ENCODE measurements at places on chromosomes 16 and 17.
A peak's percentile ranks its signal among the peaks of the same experiment; 100 is the strongest.

DNA sequence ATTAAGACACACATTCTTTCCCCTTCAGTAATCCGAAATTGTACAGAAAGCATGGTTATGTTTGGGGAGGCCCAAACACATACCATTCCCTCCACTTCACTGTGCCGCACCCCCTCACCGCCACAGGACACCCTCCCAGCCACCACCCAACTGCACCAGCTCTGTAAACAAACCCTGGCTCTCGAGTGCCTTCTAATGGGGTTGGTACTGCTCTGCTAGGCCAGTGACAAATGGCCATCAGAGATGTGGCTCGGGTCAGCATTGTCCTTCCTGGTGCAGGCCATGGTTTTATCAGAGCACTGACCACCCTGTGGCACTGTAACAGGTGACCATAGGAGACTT is 24.0 kb upstream of the SREBF1 start:
- no peak for DNase-seq

GRCh38 chr17:78241277-78242023 is 10.0 kb downstream of the TMEM235 start:
- DNase-seq, result no peak

- no peak for DNase-seq
Measured at GRCh38 chr16:27892879-27893278, 170.6 kb downstream of the GSG1L start.

DNA sequence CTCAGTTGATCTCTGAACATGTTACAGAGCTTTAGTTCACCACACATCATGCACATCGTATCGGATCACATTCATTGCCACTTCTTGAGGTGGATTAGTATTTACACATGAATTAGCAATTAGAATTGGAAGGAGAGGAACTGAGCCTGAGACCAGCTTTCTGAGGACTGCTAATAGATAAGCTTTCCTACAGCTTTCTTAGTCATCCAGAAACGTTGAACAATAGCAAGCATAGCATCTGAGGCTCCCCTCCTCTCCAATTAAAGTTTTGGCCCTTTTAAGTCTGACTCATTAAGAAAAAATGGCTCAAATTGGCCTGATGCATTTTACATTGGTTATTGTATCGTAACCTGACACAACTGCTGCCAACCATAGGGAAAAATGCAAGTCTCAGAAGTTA is 1130.4 kb downstream of the CDH8 start:
- no peak for DNase-seq

GRCh38 chr17:7916808-7917207 is 719 bp upstream of the RNF227 start:
- no peak for DNase-seq

- DNase-seq, result no peak
Measured at GRCh38 chr17:82810644-82811430, 29.0 kb downstream of the ZNF750 start.

GRCh38 chr16:51797669-51798259 is 646.7 kb upstream of the SALL1 start:
- no peak for DNase-seq

DNA sequence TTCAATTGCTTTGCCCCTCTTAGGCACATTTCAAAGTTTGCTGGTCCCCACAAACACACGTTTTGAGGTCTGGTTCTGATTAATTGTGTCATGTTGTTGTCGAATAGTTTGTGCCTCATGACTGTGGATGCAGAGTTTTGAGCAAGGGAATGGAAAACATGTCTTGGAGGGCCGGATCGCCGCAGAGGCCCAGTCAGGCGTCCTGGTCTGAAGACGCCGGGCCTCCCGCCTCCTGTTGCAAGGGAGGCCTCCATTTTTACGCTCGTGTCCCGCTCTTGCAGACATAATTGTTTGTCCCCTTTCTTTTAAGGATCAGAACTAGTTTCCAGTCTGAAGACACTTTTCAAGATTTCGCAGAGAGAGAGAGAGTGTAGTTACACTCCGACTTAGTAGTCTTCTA is 3.2 kb downstream of the NTN1 start:
- no peak for DNase-seq

DNA sequence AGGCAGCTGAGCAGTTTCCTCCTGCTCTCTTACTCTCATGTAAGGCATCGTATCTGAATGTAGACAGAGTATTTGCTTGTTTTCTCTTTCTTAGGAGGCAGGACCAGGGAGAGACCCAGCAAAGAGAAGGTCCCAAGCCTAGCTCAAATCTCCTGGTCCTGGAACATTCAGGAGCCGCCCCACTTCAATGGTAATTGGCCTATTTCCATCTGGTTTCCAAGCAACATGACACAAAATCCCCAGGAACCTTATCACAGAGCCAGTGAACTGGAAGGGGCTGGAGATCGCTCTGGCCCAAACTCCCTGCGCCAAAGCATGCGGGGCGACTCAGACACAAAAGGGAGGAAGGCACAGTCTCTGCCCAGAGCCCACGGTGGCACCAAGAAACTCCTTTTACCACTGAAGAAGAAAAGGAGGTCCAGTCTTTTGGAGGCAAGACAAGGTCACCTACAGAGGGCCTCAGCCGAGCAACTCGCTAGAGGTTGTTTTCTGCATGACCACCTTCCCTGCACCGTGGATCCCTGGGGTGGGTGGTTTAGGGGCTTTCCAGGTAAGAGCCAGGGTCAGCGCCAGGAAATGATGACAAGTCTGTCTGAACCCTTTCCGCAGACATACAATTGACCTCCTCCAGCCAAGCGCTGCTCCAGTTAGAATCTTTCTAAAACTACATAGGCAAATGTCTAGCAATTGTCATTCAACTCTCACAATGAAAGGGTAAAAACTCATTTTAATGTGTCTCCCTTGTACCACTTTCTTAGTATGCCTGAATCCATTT is 394.7 kb downstream of the SOX9 start:
- DNase-seq, result peak; percentile 35

GRCh38 chr16:84647828-84648594 is at the start of gene KLHL36:
TSS of gene KLHL36 (plus strand) at chr16:84648511. CDS start at chr16:84650868, 2,357 bp downstream.
- DNase-seq, result peak; percentile 55

DNA sequence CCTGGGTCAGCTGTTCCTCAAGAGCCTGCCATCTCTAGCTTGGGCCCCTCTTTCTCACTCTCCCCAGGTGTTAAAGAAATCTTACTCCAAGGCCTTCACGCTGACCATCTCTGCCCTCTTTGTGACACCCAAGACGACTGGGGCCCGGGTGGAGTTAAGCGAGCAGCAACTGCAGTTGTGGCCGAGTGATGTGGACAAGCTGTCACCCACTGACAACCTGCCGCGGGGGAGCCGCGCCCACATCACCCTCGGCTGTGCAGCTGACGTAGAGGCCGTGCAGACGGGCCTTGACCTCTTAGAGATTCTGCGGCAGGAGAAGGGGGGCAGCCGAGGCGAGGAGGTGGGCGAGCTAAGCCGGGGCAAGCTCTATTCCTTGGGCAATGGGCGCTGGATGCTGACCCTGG is 6.8 kb downstream of the CNP start:
- DNase-seq, result no peak
